Breast epithelium (tissue), 4 donors: ENCODE measurements at places on chromosomes 11 and 22. TPM values are rescaled to one million over a fixed set of nuclear protein-coding genes. Genes with fewer than 3 reads are reported as not detected.

SMC1B gene
- not detected for total RNA-seq

DNA sequence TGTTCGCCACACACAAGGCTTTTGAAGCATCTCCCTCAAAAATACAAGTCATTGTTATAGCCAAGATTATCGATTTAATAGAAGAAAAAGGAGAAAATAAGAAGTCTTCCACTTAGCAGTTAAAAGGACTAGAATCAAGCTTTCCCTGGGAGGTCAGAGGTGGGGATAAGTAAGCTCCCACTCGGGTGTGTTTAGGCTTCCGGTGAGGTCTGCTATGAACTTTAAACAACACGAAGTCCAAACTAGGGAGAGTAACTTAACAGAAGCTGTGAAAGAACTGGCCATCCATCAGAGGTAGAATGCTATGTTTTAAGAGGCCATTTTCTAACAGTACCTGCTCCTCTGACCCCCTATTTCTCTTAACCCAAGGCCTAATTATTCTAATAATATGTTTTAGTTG is 91.4 kb upstream of the APOA1 start:
- no peak for DNase-seq
- no peaks in the 10 kb centered on the region for H3K27me3 ChIP-seq
- no peak overlapping the region for H3K27ac ChIP-seq

- no peaks in the 10 kb centered on the region for H3K4me1 ChIP-seq
- H3K36me3 ChIP-seq, result no peaks in the 10 kb centered on the region
- H3K4me3 ChIP-seq, result no peak overlapping the region
These were observed 9.7 kb downstream of the TSPAN32 start for GRCh38 chr11:2311353-2312133.

DNA sequence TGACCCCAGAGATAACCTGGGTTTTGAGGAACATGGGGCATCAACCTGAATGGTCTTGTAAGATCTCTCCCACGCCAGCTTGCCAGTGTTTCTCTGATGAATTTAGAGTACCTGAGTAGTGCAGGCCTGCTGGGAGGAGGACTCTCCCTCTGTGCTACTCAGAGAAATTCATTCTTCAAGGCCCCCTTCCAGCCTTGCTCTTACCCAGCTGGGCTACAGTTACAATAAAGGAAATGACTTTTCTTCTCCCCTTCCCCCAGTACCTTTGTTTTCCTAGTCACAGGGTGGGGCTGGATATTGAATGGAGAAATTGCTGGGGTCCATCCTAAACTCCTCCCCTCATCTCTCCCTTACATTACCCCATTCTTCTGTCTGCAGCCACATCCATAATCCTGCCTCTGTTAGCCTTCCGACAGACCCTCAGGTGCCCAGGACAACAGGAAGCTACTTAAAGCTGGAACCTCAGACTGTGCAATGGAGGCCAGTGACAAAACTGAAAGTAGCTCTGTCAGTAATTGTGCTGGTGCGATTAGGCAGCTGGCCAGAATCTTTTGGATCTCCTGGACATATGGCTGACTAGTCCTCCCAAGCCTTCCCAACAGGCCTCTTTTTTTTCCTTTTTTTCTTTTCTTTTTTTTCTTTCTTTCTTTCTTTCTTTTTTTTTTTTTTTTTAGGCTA is 17.4 kb downstream of the LIMK2 start:
- no peaks in the 10 kb centered on the region for H3K27me3 ChIP-seq
- peak overlapping the region; percentile 79 for H3K27ac ChIP-seq
- peaks cover under 1% of the 10 kb centered on the region for H3K4me1 ChIP-seq

DNA sequence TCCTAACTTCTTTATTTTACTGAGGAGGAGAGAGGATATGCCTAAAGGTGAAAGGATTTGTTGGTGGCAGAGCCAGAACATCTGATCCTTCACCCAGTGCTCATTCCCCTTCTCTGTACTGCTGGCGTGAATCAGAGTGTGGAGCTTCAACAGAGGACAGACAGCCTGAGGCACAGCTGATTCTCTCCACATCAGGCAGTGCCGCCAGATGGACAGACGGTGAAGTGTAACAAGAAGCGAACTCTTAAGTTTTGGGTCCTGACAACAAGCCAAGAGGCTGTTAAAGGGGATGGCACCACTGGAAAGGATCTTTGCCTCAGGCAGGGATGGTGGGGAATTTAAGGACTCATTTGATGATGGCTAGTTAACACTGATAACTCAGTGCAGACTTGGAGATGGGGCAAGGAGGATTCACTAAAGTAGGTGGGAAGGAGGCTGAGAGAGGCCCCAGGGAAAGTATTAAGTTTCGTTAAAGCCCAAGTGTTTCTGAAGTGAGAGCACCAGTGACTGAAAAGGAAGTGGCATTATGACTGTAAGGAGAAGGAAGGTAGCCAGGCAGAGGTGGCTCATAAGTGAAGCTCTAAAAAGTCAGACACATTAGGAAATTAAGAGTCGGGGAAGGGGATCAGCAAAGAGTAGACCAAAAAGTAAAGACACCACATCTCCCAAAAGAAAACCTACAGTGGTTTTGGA is 81.3 kb downstream of the CLPB start:
- no peaks in the 10 kb centered on the region for H3K36me3 ChIP-seq
- H3K27ac ChIP-seq, result no peak overlapping the region
- H3K4me3 ChIP-seq, result no peak overlapping the region

APOBEC3B gene
- 0.33 TPM for total RNA-seq

- H3K4me3 ChIP-seq, result no peak overlapping the region
- H3K27me3 ChIP-seq, result peaks cover 43% of the 10 kb centered on the region
- H3K27ac ChIP-seq, result no peak overlapping the region
- no peaks in the 10 kb centered on the region for H3K36me3 ChIP-seq
These were observed 1377.4 kb downstream of the BRD1 start for GRCh38 chr22:48450188-48450825.

- H3K4me1 ChIP-seq, result no peaks in the 10 kb centered on the region
- no peaks in the 10 kb centered on the region for H3K27me3 ChIP-seq
These were observed 65.7 kb upstream of the AMOTL1 start for GRCh38 chr11:94702481-94702880.

OR1S2 gene
- total RNA-seq, result not detected

DNA sequence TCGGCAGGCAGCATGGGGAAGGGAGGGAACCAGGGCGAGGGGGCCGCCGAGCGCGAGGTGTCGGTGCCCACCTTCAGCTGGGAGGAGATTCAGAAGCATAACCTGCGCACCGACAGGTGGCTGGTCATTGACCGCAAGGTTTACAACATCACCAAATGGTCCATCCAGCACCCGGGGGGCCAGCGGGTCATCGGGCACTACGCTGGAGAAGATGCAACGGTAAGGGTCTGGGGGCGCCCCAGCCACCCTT is 204 bp downstream of the FADS2 start:
- H3K27me3 ChIP-seq, result no peaks in the 10 kb centered on the region
- no peaks in the 10 kb centered on the region for H3K36me3 ChIP-seq
- peak overlapping the region; percentile 59 for H3K4me3 ChIP-seq
- no peaks in the 10 kb centered on the region for H3K4me1 ChIP-seq
- no peak overlapping the region for H3K27ac ChIP-seq
- DNase-seq, result no peak

DNA sequence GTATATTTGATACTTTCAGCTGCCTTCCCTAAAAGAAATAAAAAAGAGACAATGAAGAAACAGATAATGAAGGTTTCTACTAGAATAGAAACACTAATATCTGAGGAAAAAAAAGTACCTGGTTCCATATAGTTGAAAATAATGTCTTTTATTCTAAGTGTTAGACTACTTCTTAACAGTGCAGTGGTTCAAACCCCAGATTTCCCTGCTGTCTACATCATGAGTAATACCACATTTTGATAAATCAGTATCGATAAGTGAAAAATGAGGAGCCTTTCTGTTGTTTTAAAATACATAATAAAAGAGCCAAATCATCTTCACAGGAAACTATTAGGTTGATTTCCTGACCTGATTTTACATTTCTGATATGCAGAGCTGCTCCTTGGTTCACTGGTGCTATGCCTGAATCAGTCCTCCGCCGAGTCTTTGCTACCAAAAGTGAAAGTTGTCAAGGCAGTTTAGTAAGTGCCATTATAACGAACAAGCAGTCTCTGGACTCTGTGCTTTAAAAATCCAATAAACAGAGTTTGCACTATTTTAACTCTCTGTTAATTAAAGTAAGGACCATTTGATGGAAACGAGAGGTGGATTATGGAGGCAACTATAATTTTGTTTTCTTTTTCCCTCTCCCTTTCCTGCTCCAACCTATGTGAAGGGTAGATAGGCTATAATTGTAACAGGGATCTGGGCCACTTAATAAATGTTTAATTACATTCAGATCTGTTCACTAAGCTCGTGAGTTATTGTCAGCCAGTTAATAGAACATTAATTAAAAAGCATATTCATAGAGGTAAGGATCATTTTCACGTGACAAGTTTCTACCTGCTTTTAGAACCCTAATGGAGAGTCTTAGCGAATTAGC is 724.5 kb upstream of the RAG2 start:
- no peak overlapping the region for H3K27ac ChIP-seq
- no peak overlapping the region for H3K4me3 ChIP-seq
- H3K4me1 ChIP-seq, result no peaks in the 10 kb centered on the region
- DNase-seq, result no peak
- H3K36me3 ChIP-seq, result no peaks in the 10 kb centered on the region

KRTAP5-9 gene
- total RNA-seq, result 0.32 TPM

- H3K27me3 ChIP-seq, result no peaks in the 10 kb centered on the region
- no peaks in the 10 kb centered on the region for H3K36me3 ChIP-seq
- H3K4me1 ChIP-seq, result no peaks in the 10 kb centered on the region
- no peak overlapping the region for H3K27ac ChIP-seq
These were observed 7.9 kb upstream of the TH start for GRCh38 chr11:2179516-2179915.

GRCh38 chr11:70026012-70026411 is 52.1 kb upstream of the ANO1 start:
- no peaks in the 10 kb centered on the region for H3K27me3 ChIP-seq
- no peak overlapping the region for H3K27ac ChIP-seq
- no peaks in the 10 kb centered on the region for H3K36me3 ChIP-seq
- no peak overlapping the region for H3K4me3 ChIP-seq
